ENCODE measurements at places on chromosomes 11 and 22.

GRCh38 chr11:71368966-71369365 lies 79.2 kb downstream of the DHCR7 start:
- DNase-seq, result no peak

GRCh38 chr11:69462106-69462951 lies 19.1 kb upstream of the LINC01488 start:
- DNase-seq, result peak; percentile 17

GRCh38 chr22:23261900-23262450 lies 81.7 kb downstream of the BCR start:
- no peak for DNase-seq

- DNase-seq, result no peak
Observed at GRCh38 chr11:71140206-71140919, 112.0 kb downstream of the SHANK2 start.

- DNase-seq, result no peak
Observed at GRCh38 chr22:47248925-47249324, 486.5 kb downstream of the TBC1D22A start.

- no peak for DNase-seq
Observed at GRCh38 chr11:48011102-48011797, 30.9 kb downstream of the PTPRJ start.

DNA sequence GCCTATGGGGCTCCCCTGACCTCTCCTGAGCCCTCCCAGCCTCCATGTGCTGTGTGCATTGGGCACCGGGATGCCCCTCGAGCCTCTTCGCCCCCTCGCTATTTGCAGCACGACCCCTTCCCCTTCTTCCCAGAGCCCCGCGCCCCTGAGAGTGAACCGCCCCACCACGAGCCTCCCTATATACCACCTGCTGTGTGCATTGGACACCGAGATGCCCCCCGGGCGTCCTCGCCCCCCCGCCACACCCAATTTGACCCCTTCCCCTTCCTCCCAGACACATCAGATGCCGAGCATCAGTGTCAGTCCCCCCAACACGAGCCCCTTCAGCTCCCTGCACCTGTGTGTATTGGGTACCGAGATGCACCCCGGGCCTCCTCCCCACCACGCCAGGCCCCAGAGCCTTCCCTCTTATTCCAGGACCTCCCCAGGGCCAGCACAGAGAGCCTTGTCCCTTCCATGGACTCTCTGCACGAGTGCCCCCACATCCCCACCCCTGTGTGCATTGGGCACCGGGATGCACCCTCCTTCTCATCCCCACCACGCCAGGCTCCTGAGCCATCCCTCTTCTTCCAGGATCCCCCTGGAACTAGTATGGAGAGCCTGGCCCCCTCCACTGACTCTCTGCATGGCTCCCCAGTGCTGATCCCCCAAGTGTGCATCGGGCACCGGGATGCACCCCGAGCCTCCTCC lies 28.8 kb downstream of the TRIOBP start:
- no peak for DNase-seq

Data from fibroblast of mammary gland (primary cell).